Muscle of arm (tissue), 14 donors: ENCODE measurements at places on chromosomes 5 and 9.

DNA sequence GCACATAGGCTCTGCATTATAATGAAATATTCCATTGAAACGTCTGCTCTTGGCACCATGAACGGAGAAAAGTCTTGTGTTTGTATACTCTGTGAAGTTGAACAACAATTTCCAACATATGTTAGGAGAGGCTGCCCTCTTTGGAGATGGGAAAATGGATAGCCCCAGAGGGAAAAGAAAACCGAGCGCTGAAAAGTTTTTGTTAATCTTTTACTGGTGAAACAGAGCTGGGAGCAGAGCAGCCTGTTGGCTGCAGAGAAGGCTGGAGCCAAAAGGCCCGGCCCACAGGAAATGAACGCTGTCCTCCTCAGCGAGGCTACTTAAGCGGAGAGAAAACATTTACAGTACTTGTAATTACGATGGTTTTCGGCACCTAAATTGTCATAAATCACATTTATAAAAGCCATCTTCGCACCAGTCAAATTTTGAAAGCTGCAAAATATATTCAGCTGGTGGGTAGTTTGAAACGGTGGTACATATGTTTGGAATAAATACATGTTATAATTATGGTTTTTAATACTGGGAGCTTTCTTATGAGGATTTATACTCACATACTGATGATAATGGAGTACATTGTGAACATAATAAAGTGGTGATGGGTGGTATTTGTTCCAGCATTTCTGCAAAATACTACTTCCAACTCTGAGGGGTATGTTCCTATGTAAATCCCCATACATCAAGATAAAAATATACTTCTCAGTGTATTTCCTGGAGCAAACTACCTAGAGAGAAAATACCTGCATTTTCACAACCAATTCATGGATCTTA is 129.6 kb upstream of the CNTLN start:
- peak; percentile 89 for DNase-seq

DNA sequence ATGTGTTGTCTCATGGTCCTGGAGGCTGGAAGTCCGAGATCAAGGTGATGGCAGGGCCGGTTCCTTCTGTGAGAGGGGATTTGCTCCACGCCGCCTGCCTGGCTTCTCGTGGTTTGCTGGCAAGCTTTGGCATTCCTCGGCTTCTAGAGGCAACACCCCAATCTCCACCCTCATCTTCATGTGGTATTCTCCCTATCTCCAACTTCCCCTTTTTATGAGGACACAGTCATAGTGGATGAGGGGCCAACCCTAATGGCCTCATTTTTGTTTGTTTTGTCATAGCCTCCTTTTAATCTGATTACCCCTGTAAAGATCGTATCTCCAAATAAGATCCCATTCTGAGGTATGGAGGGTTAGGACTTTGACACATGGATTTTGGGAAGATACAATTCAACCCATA is 41.7 kb upstream of the CLK4 start:
- DNase-seq = no peak

DNA sequence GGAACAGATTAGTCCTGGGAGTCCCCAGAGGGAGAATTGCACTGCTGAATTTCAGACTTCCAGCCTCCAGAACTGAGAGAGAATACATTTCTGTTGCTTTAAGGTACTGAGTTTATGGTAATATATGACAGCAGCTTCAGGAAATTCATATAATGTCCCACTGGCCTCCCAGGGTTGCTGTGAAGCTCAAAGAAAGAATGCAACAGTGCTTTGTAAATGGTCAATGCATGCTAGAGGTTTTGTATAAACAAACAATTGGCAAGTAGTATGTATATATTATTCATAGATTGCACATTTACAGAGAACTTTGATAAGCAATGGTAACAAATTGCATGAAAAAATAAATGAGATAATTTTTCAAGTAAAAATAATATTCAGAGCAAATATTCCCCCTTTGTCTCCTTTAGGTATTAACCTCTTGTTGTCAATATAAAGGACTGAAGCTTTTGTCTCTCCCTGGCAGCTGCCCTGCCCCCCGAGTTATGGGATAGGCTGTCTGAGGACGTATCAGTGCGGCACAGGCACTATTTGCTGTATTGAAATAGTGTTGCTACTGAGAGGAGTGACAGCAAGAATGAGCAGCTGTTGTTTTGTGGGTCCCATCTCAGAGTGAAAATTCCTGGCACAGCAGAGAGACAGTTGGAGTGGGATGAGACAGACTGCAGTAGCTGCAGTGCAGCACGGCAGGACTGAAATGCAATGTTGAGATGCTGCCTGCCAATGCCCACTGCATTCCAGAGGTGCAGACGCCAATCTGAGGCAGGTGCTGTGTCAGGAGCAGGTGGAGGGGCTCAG is 194.2 kb upstream of the GLRA1 start:
- DNase-seq = peak; percentile 13

DNA sequence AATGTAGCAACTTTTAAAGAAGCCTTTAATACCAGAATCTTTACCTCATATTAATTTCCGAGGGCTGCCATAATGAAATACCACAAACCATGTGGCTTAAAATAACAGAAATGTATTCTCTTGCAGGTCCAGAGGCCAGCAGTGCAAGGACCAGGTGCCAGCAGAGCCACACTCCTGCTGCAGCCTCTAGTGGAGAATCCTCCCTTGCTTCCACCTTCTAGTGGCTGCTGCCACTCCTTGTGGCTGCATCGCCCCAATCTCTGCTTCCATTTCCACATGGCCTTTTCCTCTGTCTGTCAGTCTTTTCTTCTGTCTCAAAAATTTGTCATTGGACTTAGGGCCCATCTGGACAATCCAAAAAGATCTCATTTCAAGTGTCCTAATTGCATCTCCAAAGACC is 401.5 kb downstream of the EFNA5 start:
- no peak for DNase-seq

DNA sequence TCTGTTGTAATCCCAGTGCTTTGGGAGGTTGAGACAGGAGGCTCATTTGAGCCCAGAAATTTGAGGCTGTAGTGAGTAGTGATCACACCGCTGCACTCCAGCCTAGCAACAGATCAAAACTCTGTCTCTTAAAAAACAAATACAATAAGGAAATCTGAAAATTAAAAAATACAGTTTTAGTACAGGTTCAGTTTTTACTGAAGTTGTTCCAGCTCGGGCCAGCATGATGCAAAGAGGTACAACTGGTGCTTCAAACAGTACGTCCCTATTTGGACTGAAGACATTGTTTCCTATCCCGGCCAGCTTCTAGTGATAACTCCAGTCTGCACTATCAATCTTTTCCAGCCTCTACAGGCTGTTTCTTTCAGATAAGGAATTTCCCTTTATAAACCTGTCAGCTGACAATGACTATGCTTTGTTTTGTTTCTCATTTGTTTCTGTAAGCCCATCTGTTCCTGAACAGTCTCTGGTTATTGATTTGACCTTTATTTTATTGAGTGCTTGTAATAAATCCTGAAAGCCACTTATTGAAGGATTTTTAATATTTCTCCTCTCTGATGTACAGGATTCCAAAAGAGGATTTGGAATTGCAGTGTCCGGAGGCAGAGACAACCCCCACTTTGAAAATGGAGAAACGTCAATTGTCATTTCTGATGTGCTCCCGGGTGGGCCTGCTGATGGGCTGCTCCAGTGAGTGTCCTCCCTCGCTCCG is 41.9 kb downstream of the TJP2 start:
- DNase-seq = no peak

DNA sequence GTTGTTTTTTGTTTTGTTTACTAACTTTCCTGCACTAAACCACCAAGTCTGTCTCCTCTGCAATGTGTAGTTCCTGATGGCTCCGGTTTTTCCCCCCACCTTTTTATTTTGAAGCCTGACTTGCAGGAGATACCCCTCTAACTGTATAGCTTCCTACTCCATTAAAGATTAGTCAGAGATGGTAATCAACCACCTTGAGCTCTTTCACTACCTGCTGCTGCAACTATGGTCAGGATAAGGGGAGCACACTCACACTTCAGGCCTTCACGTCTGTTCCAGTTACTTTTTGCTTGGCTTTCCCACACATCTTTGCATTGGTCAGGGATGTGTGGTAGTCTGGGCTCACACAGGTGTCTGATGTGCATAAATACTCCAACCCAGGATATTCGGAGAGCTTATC is 63.4 kb downstream of the NR6A1 start:
- DNase-seq = no peak

DNA sequence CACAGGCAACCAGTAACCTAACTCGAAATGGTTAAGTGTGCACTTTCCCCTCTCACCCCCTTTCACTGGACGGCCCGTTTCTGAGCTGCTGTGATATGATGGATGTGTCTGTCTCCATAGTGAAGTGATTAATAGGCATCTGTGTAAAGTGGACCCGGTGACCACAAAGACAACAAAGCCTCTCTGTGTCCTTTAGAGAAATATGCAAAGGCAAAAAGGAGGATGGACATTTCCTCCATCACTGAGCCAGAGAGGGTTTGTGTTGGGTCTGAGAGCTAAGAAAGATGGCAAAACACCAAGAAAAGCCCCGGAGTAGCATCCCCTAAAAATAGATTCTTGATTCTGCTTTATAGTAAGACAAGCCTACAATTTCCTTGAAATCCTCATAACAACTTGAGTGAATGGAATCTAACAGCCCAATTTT is 120.6 kb downstream of the SEMA6A start:
- no peak for DNase-seq

GRCh38 chr9:108645520-108645919 is 210.3 kb downstream of the ACTL7B start:
- DNase-seq = peak; percentile 31

DNA sequence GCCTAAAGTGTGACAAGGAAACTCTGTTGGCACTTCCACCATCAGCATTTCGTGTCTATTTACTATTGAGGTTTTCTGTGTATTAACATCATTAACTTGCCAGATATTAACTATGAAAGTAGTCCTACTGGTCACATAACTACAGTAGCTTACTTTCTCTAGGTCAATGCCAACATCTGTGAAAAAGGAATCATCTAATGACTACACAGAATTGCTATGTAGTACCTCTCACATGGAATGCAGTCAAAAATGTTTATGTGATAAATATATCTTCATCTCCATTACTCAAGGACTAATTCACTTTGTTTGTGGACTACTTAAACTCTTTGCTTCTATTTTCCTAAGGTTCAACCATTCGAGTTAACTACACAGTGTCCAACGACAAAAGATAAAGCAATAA is 2.1 kb downstream of the SCAI start:
- DNase-seq = no peak

GRCh38 chr5:424301-425110 is 18.5 kb upstream of the EXOC3 start:
- DNase-seq = no peak

DNA sequence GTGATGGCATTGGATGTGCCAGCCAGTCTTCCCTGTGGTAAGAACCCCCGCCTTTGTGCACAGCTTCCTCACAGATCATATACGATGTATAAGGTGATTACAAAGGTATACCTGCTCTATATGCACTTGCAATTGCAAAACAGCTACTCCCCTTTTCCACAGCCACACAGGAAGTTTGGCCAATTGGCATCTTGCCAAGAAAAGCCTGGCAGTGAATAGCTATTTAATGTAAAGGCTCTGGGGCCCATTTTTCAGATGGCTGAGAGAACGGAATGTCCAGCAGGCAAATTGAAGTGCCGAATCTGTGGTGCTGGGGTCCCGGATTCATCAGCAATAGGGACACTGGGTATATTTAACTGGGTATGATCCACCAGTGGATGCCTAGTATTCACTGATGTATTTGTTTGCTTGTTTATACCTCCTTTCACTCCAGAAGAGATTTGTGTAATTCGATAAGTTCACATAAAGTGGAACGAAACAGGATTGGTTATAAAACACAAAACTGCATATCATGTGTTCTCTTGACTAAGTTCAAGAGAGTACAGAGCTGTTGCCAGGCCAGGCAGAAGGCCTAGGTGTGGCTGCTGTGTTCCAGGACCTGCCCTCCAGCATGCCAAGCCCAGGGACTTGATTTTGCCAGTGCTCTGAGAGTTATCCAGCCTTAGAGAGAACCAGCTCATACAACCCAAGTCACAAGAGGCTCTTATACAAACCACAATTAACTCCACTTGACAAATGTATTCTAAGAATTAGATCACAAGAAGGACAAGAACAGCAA is 27.7 kb upstream of the GABRP start:
- DNase-seq = no peak

- no peak for DNase-seq
Observed at GRCh38 chr5:66475731-66476130, 120.5 kb upstream of the MAST4 start.

GRCh38 chr9:97852001-97852398 is 1.0 kb upstream of the FOXE1 start:
- DNase-seq = no peak

DNA sequence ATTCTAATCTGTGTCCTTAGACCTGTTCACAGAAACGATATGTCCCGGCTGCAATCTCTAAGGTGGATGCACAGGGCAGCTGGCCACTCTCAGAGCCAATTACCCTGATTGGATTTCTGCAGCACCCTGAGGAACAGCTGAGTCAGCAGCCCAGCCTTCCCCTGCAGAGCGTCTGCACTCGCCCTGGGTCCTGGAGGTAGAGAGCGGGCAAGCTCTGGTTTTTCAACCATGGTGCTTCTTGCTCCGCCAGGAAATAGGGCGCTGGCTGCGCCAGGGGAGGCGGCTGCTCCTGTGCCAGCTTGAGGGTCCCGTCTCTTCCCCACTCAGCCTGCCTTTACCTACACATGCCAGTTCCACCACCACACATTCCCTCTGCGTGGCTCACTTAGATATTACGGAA is 19.2 kb downstream of the NDUFS6 start:
- DNase-seq = no peak

GRCh38 chr9:134922066-134922931 is 4.6 kb upstream of the FCN1 start:
- no peak for DNase-seq

GRCh38 chr5:170151097-170151831 is 45.6 kb downstream of the FOXI1 start:
- DNase-seq = no peak

- no peak for DNase-seq
Observed at GRCh38 chr9:73951147-73951546, 546.0 kb upstream of the RORB start.

GRCh38 chr5:143678148-143678905 is 133.6 kb upstream of the HMHB1 start:
- DNase-seq = no peak

DNA sequence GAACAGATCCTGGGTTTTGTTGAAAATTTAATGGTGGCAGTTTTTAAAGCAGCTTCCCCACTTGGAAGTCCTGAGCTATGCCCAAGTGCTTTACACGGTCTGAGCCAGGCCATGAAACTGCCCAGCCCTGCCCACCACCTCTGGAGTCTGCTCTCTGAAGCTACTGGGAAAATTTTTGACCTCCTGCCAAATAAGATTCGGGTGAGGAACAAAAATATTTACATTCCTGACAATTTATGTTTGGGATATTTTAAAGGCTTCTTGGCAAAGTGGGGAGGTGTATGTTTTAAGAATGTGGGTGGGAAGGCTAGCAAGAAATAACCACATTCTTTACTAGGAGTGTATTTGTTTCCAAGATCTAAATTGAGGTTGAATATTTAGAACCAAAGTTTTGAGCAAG is 50.0 kb downstream of the HACD4 start:
- no peak for DNase-seq
